ENCODE measurements at places on chromosomes 1 and 21.
A peak's percentile ranks its signal among the peaks of the same experiment; 100 is the strongest.

DNA sequence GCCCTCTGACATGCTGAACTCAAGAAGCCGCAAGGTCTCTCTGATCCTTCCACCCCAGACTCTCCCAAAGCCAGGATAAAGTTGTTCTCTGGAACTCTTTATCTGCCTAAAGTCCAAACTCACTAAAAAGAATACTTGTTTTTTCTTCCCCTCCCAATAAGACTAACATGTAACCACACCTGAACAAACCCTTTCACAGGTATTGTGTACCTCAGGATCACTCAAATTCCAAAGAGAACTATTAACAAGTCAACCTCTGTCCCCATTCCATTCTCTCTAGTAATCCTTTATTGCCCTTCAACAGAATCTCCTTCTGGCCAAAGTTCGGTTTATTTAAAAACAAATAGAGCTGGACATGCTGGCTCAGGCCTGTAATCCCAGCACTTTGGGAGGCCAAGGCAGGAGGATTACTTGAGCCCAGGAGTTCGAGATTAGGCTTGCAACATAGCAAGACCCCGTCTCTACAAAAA, 4.1 kb upstream of the TOE1 start:
- no peak for DNase-seq

GRCh38 chr1:3518256-3518655, 63.8 kb downstream of the ARHGEF16 start:
- DNase-seq = no peak

GRCh38 chr1:160009801-160010200, 22.0 kb downstream of the PIGM start:
- DNase-seq = no peak

- DNase-seq = no peak
Observed at GRCh38 chr1:32969566-32969965, 5.0 kb upstream of the RNF19B start.

DNA sequence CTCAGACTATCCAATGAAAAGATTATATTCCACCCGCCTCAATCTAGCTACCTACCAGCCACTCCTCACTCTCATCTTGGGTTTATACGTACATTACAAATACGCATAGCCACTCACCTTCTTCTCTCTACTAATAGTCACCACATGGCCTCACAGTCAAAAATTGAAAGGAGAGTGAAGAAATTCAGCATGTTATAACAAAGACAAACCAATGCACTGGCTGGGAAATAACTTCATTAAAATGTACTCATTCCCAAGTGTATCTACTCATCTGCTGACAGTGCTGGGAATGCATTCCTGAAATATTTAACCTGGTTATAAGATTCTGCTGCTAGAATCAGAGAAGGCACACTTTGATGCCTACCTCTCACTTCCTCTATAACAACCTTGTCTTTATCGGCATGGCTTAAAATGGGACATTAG, 6.5 kb downstream of the ZNF644 start:
- DNase-seq = no peak

DNA sequence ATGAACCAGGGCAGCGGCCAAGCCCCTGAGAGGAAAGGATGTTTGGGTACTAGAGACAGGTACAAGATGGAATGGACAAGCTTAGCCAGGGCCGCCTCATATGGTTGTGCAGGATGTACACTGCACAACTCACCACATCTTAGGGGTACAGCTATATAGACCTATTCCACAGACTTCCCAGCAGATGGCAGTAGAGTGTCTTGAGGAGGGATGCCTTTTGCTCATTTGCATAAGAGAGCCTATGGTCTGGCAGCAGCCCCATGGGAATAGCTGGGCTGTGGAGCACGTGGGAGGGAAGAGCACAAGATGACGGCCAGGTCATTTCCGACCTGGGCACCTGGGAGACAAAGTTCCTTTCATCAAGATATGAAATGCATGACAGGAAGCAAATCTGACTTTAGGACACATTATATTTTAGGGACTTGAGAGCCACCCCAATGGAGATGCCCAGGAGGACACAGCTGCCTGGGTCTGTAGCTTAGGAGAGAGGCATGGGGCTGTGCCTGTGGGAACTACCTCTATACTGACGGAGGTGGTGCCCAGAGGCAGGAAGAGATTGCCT, 215.5 kb downstream of the KCNJ6 start:
- peak; percentile 58 for DNase-seq

DNA sequence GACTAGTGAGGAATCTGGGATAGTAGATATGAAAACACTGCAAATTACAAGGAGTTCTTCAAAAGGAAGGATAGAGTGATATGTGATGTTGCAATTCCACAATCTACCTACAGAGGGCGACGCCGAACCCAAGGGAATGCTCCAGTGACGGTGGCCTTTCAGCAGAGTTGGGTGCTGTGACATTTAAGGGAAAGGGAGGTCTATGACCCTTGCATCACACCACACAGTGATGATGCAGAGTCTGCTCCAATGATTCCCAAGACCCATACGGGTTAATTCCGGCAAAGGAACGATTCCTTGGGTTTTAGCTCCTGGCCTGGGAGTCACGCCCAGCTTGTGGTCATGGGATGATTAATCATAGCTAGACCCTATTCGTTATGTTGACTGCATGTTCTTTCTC, 123.0 kb upstream of the IGSF21 start:
- DNase-seq = peak; percentile 31

DNA sequence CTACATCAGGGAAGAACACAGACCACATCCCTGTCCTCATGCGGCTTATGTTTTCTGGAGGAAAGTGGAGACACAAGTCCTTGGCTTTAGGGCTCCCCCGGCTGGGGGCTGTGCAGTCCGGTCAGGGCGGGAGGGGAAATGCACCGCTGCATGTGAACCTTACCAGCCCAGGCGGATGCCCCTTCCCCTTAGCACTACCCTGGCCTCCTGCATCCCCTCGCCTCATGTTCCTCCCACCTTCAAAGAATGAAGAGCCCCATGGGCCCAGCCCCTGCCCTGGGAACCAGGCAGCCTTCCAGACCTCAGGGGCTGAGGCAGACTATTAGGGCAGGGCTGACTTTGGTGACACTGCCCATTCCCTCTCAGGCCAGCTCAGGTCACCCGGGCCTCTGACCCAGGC, 45.5 kb downstream of the TNNT2 start:
- DNase-seq = no peak

DNA sequence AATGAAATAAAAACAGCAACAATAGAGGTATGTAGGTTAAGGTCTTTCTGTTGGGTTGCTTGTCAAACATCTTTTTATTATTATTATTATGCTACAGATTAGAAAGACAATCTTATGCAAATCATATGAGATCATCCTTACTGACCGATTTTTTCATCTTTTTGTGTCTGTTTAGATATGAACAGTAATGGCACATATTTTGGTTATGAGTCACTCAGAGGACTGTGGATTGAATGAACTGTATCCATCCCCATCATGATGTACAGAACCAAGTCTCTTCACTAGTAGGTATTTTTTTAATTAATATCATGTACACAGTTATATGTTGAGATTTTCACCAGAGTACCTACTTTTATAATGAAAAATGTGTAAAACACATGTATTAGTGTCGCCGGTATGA, 159.1 kb downstream of the CHRM3 start:
- DNase-seq = no peak

DNA sequence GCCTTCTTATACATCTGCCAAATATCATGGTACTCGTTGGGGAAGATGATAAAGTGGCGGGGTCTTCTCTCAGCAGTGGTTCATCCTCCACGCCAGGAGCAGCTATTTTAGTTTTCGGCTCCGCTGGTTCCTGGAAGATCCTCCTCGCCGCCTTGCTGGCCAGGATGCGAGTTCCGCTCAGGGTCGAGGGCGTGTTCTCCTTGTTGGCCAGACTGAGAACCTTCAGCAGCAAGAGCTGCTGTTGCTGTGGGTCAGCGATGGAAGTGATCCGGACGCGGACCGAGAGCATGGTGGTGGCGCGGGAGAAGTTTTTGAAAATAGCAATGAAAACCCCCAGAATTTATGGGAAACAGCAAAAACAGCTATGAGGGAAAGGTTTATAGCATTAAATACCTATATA, 11.4 kb upstream of the CFAP126 start:
- DNase-seq = no peak

Data from activated CD4-positive, alpha-beta T cell treated with anti-CD3 and anti-CD28 coated beads, Interleukin-2, Interleukin-4, amounts not matched to agents 100 ng/mL and 50 ng/mL, durations not matched to agents 16 hours and 8 hours (primary cell).